ENCODE measurements at places on chromosomes 2 and 18.

- DNase-seq: no peak
Measured at GRCh38 chr2:26580751-26581150, 60.4 kb downstream of the CIB4 start.

- DNase-seq: peak; percentile 80
Measured at GRCh38 chr2:217943446-217944321, 59.1 kb downstream of the TNS1 start.

DNA sequence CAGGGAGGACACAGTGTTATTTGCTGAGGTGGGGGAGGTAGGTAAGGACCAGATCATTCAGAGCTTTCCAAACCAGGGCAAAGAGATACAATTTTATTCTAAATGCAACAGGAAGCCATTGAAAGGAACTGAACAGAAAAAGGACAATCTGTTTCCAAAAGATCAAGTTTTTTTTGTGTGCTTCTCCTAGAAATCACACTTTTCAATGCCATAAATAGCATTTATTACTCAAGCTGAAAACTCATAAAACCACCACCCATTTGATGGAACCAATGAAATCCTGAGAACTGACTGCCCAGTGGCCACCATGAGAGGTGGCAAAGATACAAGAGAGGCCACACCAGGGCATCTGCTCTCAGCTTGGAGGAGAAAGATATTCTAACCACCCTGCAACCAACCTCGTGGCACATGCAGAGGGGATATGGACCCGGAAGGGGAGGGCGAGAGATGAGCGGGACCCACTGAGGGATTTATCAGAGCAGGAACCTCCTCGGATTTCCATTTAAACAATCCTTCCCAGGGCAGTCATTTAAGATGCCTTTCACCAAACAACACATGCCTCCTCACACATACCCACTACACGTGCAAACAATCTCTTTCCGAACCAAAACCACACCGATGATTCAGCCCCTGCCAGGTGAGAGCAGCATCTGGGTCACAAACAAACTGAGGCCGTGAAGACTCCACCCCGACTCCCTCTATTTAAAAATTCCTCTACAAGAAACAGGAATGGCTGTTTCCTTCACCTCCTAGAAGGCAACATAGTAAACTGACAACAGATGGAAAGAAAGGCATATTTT is 8.8 kb downstream of the CYB5A start:
- DNase-seq: no peak

DNA sequence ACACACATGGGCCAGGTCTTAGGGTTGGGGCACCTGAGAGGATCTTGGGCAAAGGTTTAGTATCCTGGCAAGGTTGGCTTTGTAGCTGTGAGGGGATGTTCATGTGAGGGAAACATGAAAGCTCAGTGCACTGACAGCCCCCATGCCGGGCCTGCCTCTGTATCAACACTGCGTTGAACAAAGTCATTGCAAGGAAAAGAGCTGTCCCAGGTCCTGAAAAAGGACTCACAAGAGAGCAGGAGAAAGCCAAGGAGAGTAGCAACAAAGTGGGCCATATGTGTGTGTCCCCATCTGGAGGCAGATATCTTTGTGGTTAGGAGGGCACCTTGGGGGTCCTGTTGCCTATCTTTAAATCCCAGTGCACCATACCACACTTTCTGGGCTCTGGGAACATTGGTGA is 237.8 kb upstream of the THSD7B start:
- DNase-seq: no peak

DNA sequence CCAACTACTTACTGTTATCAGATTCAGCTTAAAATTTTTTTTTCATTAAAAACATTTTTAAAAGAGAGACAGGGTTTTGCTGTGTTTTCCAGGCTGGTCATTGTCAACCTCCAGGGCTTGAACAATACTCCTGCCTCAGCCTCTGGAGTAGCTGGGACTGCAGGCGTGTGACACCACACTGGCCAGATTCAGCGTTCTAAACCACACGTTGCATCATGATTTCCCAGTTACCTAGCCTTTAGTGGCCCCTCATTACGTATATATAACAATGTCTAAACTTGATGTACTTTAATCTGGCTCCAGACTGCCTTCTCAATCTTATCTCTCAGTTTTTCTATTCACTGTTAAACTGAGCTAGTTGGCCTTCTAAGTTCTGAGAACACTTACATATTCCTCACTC is 89.6 kb downstream of the COMMD1 start:
- DNase-seq: peak; percentile 25

DNA sequence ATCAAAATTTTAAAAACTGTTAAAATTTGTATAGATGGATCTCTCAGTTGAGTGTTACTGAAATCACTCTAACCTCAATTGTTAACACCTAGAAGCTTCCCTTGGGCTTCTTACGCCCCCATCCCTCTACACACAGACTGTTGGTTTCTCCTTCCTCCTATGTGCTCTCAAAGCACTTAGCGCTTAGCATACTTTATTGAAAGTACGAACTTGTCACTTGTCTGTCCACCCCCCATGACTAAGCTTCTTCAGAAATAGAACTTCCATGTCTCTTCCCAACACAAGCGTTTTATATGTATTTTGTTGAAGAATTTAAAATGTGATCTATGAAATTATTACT is 441 bp downstream of the MPHOSPH10 start:
- DNase-seq: peak; percentile 21

DNA sequence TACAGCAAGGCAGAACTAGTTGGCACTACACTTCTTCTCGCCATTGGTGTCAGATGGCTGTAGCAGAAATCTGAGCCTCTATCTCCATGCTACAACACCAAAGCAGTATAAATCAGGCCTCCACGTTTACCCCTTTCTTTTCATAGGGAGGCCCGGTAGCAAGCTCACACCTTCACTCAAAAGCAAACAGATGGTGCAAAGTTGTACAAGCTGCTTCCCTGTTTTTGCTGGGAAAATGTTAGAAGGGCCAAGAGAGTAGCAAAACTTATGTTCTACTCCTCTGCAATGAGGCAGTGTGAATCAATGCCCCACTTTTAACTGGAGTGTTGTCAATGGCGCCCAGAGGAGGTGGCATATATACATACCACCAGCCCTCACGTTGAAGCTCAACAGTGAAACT is 369.6 kb upstream of the NRXN1 start:
- DNase-seq: no peak

GRCh38 chr18:35875566-35875965 is 96.9 kb upstream of the RMP24 start:
- DNase-seq: peak; percentile 5

- peak; percentile 20 for DNase-seq
Measured at GRCh38 chr18:8703092-8703709, 2.2 kb upstream of the MTCL1 start.

GRCh38 chr2:229922449-229923386 is at the start of gene FBXO36:
Gene FBXO36 (plus strand): TSS chr2:229922503. CDS start chr2:229922514, 11 bp downstream.
- peak; percentile 94 for DNase-seq

DNA sequence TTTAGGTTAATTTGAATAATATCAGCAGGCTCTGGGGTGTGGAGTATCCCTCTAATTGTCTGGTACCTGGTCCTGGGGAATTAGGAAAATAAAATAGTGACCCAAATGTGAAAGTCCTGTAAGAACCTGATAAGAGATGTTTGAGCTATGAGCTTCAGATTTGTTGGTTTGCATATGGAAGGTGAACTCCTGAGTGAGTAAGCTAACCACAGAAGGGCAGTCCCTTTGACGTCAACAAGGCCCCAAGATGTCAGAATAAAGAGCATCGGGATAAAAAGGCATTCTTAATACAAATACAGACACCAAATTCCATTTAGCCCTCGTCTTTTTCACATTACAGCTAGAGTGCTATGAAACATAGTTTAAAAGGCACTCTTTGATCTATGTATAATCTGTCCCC is 1366.3 kb upstream of the TMEFF2 start:
- DNase-seq: no peak

DNA sequence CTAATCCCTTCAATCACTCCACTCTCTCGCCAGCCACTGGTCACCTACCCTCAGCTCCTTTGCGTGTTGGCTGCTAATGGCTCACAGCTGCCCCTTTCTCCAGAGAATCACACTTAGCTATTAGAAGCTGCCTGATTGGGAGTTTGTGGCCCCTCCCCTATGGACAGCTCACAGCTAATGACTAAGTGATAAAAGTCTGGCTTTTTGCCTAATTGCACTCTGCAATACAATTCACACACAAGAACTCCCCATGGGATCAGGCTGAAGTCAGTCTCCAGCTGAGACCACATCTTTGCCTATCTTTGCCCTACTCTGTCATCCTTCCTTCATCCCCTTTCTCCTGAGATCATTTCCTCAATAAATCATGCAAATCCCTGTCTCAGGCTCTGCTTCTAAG is 701.9 kb upstream of the RAB6C start:
- DNase-seq: no peak

- DNase-seq: no peak
Measured at GRCh38 chr18:6604573-6604941, 125.0 kb upstream of the ARHGAP28 start.

GRCh38 chr2:61550375-61551209 is 12.4 kb upstream of the XPO1 start:
- DNase-seq: no peak

DNA sequence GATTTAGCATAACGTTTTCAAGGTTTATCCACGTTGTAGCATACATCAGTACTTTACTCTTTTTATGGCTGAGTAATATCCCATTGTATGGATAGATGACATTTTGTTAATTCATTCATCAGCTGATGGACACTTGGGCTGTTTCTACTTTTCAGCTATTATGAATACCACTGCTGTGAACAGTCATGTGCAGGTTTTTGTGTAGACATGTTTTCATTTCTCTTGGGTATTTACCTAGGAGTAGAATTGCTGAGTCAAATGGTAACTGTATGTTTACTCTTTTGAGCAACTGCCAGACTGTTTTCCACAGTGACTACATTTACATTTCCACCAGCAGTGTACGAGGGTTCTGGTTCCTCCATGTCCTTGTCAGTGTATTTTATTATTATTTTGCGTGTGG is 33.9 kb downstream of the COX7A2L start:
- DNase-seq: no peak

DNA sequence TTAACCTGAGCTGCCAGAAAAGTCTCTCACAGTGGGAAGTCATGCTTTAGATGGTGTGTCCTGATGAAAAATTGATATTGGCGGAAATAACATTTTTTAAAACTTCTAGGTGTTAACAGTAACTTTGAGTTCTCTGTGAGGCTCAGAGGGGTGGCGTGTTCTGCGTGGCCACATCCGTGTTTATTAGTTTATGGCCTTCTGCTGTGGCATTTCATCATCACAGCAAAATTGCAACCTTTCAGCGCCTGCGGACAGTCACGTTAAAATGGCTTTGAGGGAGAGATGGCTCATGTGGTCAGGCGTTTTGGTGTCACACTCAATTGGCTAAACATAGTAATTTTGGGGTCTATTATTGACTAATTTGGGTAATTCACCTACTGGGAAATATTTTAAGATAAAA is 42.4 kb downstream of the KLHL29 start:
- no peak for DNase-seq

DNA sequence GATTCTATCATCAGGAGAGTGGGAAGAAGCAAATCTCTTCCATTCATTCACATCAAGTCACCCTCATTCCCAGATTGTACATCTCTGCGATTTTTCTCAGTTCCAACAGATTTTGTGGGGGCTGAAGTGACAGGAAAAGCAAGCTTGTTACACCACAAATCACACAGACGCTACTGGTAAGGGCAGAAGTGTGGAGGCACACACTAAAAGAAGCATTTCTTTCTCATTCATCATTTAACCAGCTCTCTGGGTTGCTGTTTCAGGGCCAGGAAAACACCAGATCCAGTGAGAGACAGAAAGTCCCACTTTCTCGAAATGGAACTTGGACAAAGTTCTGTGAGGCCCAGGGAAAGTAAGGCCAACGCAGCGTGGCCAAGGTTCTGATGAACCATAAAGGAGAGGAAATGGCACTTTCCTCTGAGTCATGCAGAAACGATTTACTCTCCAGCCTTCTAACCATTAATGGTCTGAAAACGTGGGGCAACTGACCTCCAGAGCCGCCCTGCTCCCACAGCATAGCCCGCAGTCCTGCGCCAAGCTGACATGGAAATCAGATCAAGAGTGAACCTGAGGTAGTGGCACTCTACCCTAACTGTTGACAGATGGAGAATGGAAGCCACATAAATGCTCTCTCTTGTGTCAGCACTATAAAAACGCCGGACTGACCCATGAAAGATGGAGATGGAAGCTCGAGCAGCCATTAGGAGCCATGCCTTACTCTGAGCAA is 191.0 kb downstream of the C1D start:
- DNase-seq: no peak

- DNase-seq: no peak
Measured at GRCh38 chr2:201964631-201965206, 68.9 kb upstream of the FZD7 start.

DNA sequence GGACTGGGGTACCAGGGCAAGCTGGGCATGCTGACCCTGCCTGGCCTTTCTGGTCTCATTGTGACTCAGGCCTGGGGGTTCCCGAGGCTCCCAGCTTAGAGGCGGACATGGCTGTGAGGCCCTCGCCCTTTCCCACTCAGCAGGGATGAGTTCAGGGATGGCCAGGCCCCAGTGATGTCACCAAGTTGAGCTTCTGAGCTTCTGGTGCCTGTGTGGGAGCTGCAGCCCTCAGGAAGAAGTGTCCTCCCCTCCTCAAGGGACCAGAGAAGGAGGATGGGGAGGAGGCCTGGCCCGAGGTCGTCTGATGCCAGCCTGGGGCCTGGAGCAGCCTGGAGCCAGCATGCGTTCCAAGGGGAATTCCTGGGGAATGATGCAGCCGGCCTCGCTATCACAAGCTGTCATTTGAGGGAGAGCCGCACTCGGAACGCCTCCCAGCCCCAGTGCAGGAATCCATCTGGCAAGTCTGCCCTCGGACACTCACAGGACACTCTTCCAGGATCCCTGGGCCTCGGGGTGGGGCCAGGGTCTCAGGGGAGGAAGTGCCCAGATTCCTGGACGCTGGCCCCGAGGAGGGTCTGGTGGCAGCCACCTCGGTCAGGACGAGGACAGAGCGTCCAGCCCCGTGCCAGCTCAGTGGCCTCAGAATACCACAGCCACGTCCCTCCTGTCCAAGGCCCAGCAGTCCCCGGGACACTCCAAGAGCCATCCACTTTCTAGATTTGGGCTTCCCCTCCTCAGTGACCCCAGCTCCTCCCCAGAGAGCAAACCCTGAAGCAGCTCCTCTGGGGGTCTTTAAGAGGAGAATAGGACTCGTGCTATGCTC is 61.2 kb upstream of the GPC1 start:
- DNase-seq: peak; percentile 5

DNA sequence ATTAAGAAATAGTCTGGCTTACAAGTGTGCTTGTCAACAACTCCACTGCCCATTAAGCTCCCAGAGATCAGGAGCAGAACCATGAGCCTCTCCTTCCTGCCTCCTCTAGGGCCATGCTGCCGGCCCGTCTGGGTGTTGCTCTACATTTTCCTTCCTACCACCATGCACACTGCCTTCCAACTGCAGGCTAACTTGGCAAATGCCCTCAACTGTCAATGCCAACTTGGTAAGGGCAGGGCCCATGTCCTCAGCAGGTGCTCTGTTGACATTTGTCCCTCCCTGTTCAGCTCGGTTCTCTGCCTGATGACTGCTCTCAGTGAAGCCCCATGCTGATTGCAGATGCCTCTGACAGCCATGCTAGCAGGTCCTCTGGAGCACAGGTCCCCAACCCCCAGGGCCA is 345.2 kb downstream of the ALK start:
- no peak for DNase-seq

GRCh38 chr2:85935746-85936208 is 47.0 kb upstream of the ST3GAL5 start:
- no peak for DNase-seq
